CD8-positive, alpha-beta memory T cell (primary cell): ENCODE measurements at places on chromosomes 13 and 19. TPM values are rescaled to one million over a fixed set of nuclear protein-coding genes. Genes with fewer than 3 reads are reported as not detected.

The ZGLP1 gene
- 7.3 TPM for total RNA-seq

The TTC9B gene
- total RNA-seq: not detected

The WDR62 gene
- total RNA-seq: 15.7 TPM

The GRIN3B gene
- total RNA-seq: not detected

The PROZ gene
- not detected for total RNA-seq

The C19orf25 gene
- total RNA-seq: 36.9 TPM

The USF2 gene
- 125 TPM for total RNA-seq

The FBXO27 gene
- total RNA-seq: 0.37 TPM

The LIM2 gene
- total RNA-seq: 0.93 TPM

The C19orf73 gene
- 1.4 TPM for total RNA-seq

The RNF113B gene
- total RNA-seq: not detected

The RGL3 gene
- not detected for total RNA-seq

The KLK12 gene
- not detected for total RNA-seq

The ZNF135 gene
- 1.4 TPM for total RNA-seq

The STAP2 gene
- total RNA-seq: 6.1 TPM

The THSD8 gene
- 31.0 TPM for total RNA-seq

The ASPDH gene
- not detected for total RNA-seq

The CGB8 gene
- total RNA-seq: not detected

The RUBCNL gene
- not detected for total RNA-seq

The SERTAD1 gene
- 17.8 TPM for total RNA-seq

The HSPBP1 gene
- 84.1 TPM for total RNA-seq

The ZNF468 gene
- 14.7 TPM for total RNA-seq

The CCDC122 gene
- 2.4 TPM for total RNA-seq

The DAZAP1 gene
- 253 TPM for total RNA-seq

The PDX1 gene
- total RNA-seq: not detected

The CLEC11A gene
- total RNA-seq: 0.31 TPM

The KCTD12 gene
- 5.8 TPM for total RNA-seq

The METTL21C gene
- not detected for total RNA-seq

The CYP2A7 gene
- total RNA-seq: not detected

The YJEFN3 gene
- 6.5 TPM for total RNA-seq

The ZNF20 gene
- 2.5 TPM for total RNA-seq

The DNAJC15 gene
- 13.6 TPM for total RNA-seq

The LGALS7B gene
- total RNA-seq: not detected

The LYPD3 gene
- total RNA-seq: 0.84 TPM

The NLRP7 gene
- total RNA-seq: not detected

The RAB11B gene
- 61.7 TPM for total RNA-seq

The ATP4A gene
- total RNA-seq: not detected

The AP2S1 gene
- 121 TPM for total RNA-seq

The DNAAF3 gene
- total RNA-seq: not detected

The PABPC3 gene
- total RNA-seq: 0.72 TPM

The ZNF221 gene
- total RNA-seq: 1.7 TPM

The MBD3L3 gene
- not detected for total RNA-seq

The PRTN3 gene
- not detected for total RNA-seq

The PRR19 gene
- 1.0 TPM for total RNA-seq

The ZNF541 gene
- total RNA-seq: 0.13 TPM

The PLK5 gene
- total RNA-seq: not detected

The APBA3 gene
- 39.0 TPM for total RNA-seq

The ZNF530 gene
- 10.5 TPM for total RNA-seq

The ZNF208 gene
- 2.6 TPM for total RNA-seq

The SYCN gene
- total RNA-seq: not detected

The VRK3 gene
- total RNA-seq: 66.5 TPM

The SCN1B gene
- 1.1 TPM for total RNA-seq

The ZNF616 gene
- 12.6 TPM for total RNA-seq

The ZNF837 gene
- 1.8 TPM for total RNA-seq

The LYL1 gene
- total RNA-seq: 2.3 TPM

The RHPN2 gene
- 1.1 TPM for total RNA-seq

The SYNGR4 gene
- not detected for total RNA-seq

The LIG1 gene
- total RNA-seq: 129 TPM

The SOX1 gene
- not detected for total RNA-seq

The KLF1 gene
- 0.84 TPM for total RNA-seq
